ENCODE measurements at places on chromosomes 7 and 10. TPM values are rescaled to one million over a fixed set of nuclear protein-coding genes. Genes with fewer than 3 reads are reported as not detected.

CYP3A7 gene
- polyA plus RNA-seq: 0.24 TPM

PON1 gene
- polyA plus RNA-seq: 2.3 TPM

SLC26A5 gene
- polyA plus RNA-seq: 0.06 TPM

EIF3A gene
- 37.1 TPM for polyA plus RNA-seq

OPALIN gene
- not detected for polyA plus RNA-seq

CFAP46 gene
- 3.1 TPM for polyA plus RNA-seq

GPR158 gene
- polyA plus RNA-seq: 0.02 TPM

HDAC9 gene
- 3.7 TPM for polyA plus RNA-seq

TIMM23B gene
- polyA plus RNA-seq: 9.4 TPM

GRCh38 chr10:69010151-69010640 lies 21.6 kb downstream of the KIFBP start:
- DNase-seq: no peak

DNA sequence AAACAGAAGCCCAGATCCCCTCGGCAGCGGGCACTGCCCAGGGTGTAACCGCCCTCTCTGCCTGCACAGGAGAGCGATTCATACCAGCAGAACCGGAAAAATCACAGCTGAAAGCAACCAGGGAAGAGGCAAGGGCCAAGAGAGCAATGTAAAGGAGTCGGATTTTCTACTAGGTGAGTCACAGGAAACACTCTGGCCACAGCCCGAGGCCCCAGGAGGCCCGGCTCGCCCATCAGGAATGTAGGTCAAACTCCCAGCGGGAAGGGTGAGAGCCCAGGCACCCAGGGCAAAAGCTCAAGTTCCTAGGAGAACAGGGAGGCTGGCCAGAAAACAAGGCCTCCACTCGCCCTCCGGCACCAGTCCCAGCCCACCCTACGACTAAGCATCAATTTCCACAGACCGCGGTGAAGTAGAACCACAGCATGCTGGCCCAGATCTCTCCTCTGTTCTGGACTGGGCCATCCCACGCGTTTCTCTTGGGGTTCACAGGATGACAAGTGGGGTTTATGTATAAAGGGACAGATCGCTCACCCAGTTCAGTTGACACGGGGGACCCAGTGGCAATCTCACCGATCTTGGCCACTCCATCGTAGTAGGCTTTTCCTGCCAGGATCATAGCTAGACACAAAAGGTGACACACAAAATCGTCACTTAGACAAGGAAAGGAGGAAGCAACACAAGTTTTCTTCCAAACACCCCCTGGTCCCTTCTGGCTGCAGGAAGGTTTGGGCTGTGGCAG lies 46.2 kb downstream of the BAIAP2L1 start:
- DNase-seq: no peak

DNA sequence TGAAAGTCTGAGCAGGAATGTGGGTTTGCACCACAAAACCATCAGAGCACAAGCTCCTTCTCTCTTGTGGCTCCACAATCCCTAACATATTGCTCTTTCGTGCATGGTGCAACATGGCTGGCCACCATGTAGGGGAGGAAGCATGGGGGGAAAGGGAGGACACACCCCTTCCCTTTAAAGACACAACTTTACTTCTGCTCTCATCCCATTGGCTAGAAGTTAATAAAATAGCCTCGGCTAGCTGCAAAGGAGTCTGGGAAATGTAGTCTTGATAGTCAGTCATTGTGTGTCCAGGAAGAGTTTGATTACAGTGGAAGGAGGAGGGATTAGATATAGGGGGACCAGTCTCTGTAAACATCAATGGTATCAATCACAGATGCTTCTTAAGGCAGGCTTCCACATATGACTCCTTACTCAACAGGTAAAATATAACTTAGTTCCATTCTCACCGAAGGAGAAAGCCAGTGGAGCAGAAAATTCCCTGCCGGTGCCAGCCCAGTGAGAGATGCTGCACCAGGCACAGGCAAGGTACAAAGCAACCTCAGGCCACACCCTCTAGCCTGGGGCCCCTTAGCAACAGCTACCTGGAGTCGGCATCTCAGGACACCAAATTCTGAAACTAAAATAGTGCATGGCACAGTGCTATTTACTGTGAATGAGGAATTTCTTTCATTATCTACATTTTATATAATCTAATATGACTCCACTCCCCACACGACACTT lies 124.7 kb upstream of the CTBP2 start:
- no peak for DNase-seq

DNA sequence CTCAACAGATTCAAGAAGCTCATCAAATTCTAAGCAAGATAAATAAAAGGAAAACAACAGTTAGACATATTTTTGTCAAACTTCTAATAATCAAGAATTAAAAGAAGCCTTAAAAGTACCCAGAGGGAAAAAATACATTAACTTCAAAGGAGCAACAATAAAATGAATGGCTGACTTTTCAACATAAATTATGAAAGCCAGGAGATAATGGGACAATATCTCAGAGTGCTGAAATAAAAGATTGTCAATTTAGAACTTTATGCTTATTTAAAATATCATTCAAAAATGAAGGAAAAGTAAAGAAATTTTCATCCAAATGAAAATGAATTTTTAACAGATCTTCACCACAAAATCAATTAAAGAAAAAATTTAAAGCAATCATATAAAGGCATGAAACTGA lies 108.5 kb upstream of the IL6 start:
- no peak for DNase-seq

GRCh38 chr7:43914795-43915194 lies 8.4 kb upstream of the URGCP start:
- no peak for DNase-seq

GRCh38 chr10:85611093-85611740 lies 755.4 kb downstream of the GRID1 start:
- DNase-seq: no peak

- DNase-seq: peak; percentile 22
Measured at GRCh38 chr7:113774182-113774807, 144.5 kb downstream of the PPP1R3A start.

DNA sequence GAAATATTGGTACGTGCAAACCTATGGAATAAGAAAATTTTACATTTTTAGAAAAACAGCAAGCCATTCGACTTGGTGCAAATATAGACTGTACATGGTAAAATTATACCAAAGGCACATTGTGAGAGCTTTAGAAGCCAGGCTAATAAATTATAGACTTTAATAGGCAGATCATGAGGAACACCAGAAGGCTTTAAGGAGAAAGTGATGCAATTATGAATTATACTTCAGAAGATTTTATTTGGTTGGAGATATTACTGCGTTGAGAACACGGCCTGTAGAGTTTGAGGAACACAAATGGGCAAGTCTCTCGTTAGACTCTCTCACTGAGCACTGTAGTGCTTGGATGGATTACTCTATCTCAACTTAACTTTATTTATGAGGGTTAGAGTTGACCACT lies 141.7 kb downstream of the MACC1 start:
- no peak for DNase-seq

GRCh38 chr7:149009527-149009926 lies 18.8 kb downstream of the PDIA4 start:
- no peak for DNase-seq

Data from lung (tissue), 17 donors.